Activated CD8-positive, alpha-beta memory T cell treated with anti-CD3 and anti-CD28 coated beads, Interleukin-2, amount 50 U/mL, for 48 hours (primary cell): ENCODE measurements at places on chromosomes 1 and 21.

DNA sequence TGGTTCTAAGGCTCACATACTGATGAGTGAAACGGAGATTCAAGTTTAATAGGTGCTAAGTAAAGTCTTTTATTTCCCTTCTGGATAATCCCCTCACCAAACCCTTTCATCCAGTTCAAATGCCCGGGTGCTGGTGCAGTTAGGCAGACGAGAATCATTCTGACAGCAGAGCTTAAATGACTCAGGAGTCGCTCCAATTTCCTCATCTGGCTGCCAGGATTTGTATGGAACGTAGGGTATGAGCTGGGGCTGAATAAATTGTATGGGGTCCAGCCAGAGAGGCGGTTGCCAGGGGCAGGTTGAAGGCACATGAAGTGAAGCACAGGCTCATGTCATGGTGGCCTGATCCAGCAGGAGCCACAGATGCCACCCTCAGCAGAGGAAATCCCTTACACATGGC, 76.0 kb downstream of the PAPPA2 start:
- DNase-seq = no peak

DNA sequence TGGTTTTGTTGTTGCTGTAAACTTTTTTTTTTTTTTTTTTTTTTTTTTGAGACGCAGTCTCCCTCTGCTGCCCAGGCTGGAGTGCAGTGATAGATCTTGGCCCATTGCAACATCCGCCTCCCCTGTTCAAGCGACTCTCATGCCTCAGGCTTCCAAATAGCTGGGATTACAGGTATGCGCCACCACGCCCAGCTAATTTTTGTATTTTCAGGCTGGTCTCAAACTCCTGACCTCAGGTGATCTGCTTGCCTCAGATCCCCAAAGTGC, 78.9 kb upstream of the SLC45A1 start:
- DNase-seq = no peak

- DNase-seq = no peak
These were observed 66.9 kb downstream of the TRABD2B start for GRCh38 chr1:47930210-47930840.

DNA sequence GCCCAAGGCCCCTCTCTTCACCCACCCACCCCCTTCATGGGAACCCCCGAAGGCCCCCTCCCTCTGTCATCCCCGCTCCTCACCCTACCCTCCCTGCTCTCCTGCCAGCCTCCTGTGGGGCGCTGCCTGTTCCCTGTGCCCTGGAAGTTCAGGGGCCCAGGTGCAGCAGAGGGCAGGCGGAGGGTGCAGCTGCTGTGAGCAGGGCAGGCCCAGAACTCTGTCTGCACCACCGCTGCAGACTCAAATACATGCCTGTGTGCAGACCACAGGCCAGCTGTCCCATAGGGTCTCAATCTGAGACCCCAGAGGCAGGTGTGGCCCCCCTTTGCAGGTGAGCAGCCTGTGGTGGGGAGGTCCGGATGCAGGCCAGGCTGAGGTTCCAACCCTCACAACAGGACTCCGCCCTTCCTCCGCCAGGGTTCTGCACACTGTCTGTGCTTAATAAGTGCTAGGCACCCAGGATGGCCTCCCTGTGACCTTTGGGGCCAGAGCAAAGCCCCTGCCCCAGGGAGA, 62.5 kb downstream of the WNT9A start:
- DNase-seq = peak; percentile 59

- peak; percentile 38 for DNase-seq
These were observed 63.5 kb upstream of the DMRTB1 start for GRCh38 chr1:53395671-53396215.

GRCh38 chr1:25774206-25774803, 25.7 kb upstream of the SELENON start:
- no peak for DNase-seq

- DNase-seq = no peak
These were observed 36.8 kb downstream of the EVI5 start for GRCh38 chr1:92748138-92748537.

DNA sequence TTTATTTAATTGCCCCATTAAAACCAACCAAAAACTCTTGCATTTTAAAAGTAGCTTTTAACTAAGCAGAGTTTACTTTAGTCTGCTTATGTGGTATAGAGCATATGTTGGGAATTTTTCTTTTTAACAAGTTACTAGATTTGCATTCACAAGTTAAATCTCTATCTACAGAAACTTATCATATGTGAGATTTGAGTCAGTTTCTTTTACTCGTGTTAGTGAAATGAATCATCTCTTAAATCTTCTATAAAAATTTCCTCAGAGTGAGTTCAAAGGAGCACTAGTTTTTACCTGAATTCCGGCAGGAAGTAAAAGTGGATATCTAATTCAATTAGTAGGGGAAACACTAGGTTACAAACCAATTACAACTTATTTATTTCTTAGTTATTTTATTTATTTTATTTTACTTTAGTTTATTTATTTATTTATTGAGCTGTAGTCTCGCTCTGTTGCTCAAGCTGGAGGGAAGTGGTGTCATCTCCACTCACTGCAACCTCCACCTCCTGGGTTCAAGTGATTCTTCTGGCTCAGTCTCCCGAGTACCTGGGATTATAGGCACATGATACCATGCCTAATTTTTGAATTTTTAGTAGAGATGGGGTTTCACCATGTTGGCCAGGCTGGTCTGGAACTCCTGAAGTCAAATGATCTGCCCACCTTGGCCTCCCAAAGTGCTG, 1609.6 kb upstream of the B3GALT2 start:
- DNase-seq = no peak

DNA sequence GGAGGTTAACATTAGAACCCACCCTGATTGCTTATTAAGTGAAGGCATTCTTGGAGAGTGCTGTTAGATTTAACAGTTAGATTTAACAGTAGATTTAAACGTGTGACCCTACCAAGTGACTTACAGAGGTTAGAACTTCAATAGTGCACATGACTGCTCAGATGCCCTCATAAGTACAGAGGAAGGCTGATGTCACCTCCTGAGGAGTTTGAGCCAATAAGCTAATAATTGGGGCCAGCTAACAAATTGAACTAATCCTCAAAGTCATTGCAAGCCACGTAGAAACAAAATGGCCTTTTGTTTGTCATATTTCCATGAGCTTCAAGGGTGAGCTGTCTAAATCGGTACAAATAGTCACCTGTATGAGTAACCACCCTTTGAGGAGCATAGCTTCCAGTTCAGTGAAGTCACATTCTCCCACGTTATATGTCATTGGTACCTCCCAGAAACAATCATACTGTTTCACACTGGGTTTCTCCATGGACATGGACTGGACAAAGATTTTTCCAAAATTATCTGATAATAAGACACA, 11.7 kb downstream of the AVPR1B start:
- no peak for DNase-seq

DNA sequence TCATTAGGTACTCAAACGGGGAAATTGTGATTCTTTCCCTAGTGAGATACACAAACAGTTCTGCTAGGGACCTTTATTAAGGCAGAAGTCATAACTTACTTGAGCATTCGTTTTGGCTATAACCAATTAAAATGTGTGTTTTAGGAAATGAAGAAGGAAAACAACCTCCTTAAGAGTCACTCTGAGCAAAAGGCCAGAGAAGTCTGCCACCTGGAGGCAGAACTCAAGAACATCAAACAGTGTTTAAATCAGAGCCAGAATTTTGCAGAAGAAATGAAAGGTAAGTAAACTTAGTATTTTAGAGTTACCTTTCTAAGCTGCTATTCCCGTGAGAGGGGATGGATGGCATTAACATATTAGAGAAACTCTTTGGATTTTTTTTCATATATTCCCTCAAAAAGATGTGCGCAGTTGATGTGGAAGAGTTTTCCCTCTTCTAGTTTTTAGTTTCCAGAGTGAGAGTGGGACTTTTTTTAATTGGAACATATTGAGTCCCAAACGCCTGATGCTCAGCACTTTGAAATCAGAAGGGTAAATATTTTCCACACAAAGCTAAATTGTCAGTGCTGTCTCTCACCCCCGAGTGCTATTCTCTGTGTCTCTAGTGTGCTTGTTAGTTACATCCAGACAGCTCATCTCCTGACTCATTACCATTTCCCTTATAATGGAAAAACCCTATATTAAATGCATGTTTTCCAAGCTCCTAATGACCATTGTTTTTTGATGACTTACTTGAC, 34.9 kb downstream of the CENPF start:
- no peak for DNase-seq

- DNase-seq = no peak
These were observed 15.7 kb upstream of the FGR start for GRCh38 chr1:27650539-27651175.

DNA sequence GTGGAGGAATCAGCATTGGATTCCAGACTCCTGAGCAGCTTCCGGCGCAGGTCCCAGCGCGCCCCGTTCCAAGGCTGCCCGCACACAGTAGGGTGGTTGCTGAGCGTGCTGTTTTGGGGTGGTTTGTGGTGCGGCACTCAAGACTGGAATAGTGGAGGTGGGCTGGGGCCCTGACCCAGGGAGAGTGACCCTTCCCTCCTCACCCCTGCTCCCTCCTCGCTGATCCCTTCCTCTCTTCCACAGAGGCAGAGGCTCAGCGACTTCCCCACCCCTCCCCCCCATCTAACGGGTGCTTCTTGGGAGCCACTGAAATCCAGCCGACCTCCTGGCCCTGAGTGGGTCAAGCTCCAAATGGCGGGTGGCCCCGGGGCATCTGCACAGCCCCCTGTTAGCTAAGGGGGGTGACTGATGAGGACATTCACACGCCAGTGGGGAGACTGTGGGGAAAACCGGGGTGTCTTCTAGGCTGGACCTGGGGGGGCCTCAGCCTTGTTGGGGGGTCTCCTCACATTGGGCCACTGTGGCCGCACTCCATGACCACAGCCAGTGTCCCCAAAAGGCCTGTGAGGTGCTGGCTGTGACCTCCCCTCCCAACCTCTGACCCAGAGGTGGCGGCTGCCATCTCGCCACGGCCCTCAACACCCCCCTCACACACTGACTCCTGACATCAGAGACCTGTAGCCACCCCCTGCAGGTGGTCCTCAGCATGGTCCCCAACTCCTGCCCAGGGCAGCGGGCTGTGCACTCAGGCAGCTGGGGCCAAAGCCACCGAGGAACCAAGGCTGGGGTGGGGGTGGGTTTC, 3.9 kb upstream of the HES4 start:
- no peak for DNase-seq

- no peak for DNase-seq
These were observed 10.7 kb downstream of the LEPR start for GRCh38 chr1:65431111-65431705.

DNA sequence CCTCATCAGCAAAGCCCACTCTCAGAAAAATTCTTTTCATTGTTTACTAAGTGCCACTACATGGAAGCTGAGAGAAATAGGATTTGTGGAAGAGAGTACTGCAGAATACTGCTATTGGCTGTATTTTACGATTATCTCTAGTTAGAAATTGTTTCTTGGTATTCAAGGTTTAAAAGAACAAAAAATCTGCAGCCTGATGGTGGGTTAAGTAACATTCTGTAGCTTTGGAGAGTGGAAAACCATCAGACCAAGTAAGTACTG, 27.3 kb downstream of the PTTG1IP start:
- no peak for DNase-seq

- DNase-seq = no peak
These were observed 11.3 kb upstream of the ADORA1 start for GRCh38 chr1:203116091-203116820.

GRCh38 chr21:28655471-28655870, 337.2 kb downstream of the LTN1 start:
- DNase-seq = no peak

DNA sequence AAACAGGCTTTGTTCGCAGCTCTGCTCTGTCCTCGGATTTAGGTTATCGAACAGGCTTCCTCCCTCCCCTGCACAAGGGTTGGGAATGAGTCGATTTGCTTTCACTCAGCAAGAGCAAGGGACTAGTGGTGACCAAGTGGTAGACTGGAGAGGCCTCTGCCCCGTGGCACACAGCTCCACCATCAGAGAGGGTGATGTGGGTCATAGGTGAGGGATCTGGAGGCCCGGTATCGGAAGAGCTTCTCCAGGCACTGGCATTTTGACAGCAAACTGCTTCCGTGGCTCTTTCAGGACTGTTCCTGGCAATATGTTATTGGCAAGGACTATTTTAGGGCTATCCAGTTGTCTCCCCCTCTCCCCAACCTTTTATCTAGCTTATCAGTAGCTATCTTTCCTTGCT, 3.1 kb upstream of the ELF3 start:
- no peak for DNase-seq

DNA sequence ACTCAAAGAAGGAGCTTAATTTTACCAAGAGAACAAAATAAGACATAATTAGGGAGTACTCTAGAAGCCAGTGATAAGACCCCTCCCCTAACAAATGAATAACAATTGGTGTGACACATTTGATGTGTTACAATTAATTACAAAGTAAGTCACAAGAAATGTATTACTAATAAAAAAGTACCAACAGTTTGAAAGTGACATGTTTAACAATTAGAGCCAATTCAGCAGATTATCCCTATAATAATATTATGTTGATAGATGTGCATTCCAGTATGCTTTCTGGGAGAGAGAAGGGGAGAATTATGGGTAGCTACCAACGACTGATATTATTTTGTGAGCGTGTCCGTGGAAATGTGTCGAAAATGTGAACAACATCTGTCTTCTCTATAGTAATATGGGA, 19.1 kb downstream of the CTSK start:
- no peak for DNase-seq

- DNase-seq = no peak
These were observed 6.1 kb downstream of the PRDM2 start for GRCh38 chr1:13706046-13706445.

DNA sequence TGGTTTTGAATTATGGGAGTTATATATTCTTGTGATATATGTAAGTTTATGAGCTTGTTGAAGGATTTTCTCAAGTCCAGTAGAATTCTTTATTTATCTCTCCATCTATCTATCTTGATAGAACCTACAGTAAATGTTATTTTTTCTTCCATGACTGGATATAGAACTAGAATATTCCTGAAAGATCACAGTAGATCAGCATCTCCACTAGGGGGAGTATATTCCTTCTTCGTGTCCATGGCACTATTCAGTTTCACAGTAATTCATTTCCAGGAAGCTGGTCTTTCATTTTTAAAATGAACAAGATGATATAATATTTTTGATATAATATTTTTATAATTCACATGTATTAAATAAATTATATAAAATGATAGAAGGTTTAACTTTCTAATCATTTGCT, 18.8 kb downstream of the TMPRSS15 start:
- DNase-seq = no peak
